CD4-positive, alpha-beta T cell (primary cell): ENCODE measurements at places on chromosomes 7 and 10.

DNA sequence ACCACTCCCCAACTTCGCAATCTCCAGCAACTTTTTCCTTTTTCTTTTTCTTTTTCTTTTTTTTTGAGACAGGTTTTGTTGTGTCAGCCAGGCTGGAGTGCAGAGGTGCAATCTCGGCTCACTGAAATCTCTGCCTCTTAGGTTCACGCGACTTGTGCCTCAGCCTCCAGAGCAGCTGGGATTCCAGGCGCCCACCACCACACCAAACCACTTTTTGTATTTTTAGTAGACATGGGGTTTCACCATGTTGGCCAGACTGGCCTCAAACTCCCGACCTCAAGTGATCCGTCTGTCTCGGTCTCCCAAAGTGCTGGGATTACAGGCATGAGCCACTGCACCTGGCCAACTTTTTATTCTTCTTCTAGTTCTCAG is 55.0 kb downstream of the KIAA1549 start:
- DNase-seq, result no peak

DNA sequence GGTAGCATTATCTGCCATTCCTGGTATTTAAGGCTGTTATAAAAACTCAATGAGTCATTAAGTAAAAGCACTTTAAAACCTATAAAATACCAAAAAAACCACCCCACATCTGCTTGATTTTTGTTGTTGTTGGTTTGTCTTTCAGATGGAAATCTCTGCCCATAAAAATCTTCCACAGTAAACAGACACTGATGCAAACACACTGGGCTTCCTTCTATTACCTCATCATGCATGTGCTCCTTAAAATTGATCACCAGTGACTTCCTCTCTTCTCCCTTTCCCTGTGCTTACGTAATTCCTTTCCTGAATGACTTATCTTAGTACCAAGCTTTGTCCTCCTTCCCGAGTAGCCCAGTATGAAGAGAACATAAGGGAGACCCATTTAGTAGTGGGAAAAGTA is 167.2 kb downstream of the EVX1 start:
- no peak for DNase-seq

- no peak for DNase-seq
These were observed 42.5 kb downstream of the SYPL1 start for GRCh38 chr7:106069471-106070200.

DNA sequence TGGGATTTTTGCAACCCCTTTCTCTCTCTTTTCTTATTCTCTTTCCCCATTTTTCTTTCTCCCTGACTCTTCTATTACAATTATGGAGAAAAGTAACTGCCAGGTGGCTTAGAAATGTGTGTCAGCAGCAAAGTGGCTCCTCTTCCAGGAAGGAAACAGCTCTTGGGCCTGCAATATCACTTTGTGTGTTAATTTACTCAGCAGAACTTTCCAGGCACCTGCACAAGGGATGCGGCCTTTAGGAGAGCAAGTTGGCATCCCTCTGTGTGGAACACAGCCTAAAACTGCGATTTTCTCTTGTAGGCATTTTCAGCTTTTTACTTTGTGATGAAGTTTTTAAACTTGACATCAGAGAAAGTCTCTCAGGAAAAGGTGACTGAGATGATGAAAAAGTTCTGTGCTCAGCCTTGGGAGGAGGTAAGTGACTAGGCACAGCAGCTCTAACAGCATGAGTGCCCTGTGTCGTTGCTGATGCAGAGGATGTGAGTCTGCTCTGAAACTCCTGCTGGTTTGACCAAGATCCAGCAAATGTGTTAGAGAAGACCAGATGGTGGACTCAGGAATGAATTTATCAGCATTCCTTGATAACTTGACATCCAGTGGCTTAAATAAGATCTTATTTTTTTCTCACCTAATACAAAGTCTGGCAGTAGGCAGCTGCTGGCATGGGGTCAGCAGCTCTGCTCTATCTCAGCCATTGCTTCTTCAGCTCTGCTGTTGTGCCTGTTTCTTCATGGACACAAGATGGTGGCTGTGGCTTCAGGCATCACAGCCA is 47.4 kb upstream of the CC2D2B start:
- DNase-seq, result no peak

DNA sequence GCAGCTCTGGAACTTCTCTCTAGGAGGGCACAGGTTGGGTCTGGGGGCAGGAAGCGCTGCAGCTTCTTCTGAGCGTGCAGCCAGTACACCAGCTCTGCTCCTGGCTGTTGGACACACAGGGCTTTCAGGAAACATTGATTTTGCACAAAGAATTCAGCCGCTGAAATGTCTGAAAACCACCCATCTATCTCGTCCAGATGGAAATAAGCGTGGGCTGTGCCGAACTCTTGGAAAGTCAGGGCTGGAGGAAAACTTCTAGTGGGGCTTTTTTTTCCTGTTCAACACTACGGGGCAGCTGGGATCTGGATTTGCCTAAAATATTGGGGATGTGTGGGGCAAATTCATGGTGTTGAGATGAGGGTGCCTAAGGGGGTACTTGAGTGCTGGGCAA is 31.2 kb downstream of the PALD1 start:
- no peak for DNase-seq

- DNase-seq, result no peak
These were observed 131.8 kb downstream of the LRRC4 start for GRCh38 chr7:127899411-127899810.

- DNase-seq, result no peak
These were observed 102.4 kb downstream of the CFTR start for GRCh38 chr7:117582219-117582704.
